ENCODE measurements at places on chromosomes 13 and 19. TPM values are rescaled to one million over a fixed set of nuclear protein-coding genes. Genes with fewer than 3 reads are reported as not detected.

The TEX101 gene
- total RNA-seq: not detected

The ZSCAN1 gene
- 0.84 TPM for total RNA-seq

DNA sequence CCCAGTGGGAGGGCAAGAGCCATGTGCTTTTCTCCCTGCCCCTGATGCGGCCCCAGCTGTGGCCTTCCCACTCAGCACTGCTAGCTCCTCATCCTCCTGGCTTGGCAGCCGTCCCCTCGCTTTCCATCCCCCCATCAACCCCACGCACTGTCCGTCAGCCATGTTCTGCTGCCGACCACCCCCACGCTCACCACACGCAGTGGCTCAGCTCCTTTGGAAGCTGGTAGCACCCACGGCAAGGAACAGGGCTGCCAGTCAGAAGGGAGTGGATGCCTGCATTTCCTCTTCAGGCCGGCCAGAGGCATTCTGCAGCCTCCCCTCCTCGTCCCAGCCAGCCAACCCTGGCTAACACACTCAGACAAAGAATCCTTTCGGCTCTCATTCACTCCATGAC lies 6.3 kb downstream of the CALM3 start:
- DNase-seq: peak; percentile 26
- H3K27me3 ChIP-seq: no peaks in the 10 kb centered on the region
- no peak overlapping the region for H3K4me3 ChIP-seq
- peaks cover 56% of the 10 kb centered on the region for H3K36me3 ChIP-seq

GRCh38 chr13:80475718-80476117 lies 134.8 kb upstream of the SPRY2 start:
- H3K4me1 ChIP-seq: no peaks in the 10 kb centered on the region
- H3K4me3 ChIP-seq: no peak overlapping the region
- DNase-seq: no peak
- H3K36me3 ChIP-seq: no peaks in the 10 kb centered on the region
- no peak overlapping the region for H3K27ac ChIP-seq

The LGALS7B gene
- total RNA-seq: not detected

The DDX49 gene
- 28.8 TPM for total RNA-seq

DNA sequence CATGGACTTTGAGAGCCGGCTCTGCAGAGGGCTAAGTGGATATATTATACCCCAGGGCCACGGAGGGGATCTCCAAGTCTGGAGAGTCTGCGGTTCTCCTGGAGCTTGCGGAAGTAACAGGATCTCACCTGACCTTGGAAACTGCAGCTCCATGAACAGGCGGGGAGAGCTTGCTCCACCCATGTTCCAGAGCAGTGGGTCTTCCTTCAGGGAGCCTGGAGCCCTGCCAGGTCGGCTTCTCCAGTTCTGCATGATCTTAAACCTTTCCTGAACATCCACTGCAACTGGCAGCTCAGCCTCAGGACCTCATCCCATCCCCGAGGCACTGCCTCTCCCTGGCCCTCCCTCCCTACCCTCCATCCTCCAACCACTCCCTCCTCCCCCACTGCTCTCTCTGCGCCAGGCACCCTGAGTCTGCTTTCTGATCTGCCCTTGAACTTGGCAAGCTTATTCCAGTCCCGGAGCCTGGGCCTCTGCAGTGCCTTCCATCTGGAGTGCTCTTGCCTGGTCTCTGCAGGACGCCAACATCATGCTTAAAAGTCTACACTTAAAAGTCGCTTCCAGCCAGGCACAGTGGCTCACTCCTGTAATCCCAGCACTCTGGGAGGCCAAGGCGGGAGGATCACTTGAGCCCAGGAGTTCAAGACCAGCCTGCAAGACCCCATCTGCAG lies 13.2 kb downstream of the ATCAY start:
- no peaks in the 10 kb centered on the region for H3K27me3 ChIP-seq
- H3K36me3 ChIP-seq: no peaks in the 10 kb centered on the region
- H3K4me3 ChIP-seq: no peak overlapping the region

- DNase-seq: peak; percentile 15
- H3K27me3 ChIP-seq: no peaks in the 10 kb centered on the region
- H3K27ac ChIP-seq: no peak overlapping the region
These were observed 31.6 kb upstream of the C1QTNF9 start for GRCh38 chr13:24277761-24278160.

- H3K4me3 ChIP-seq: no peak overlapping the region
- no peaks in the 10 kb centered on the region for H3K4me1 ChIP-seq
- peak; percentile 67 for DNase-seq
- H3K27me3 ChIP-seq: no peaks in the 10 kb centered on the region
- H3K27ac ChIP-seq: no peak overlapping the region
- H3K36me3 ChIP-seq: no peaks in the 10 kb centered on the region
These were observed 185.3 kb upstream of the MIR17HG start for GRCh38 chr13:91162180-91162579.

The IGSF23 gene
- not detected for total RNA-seq

DNA sequence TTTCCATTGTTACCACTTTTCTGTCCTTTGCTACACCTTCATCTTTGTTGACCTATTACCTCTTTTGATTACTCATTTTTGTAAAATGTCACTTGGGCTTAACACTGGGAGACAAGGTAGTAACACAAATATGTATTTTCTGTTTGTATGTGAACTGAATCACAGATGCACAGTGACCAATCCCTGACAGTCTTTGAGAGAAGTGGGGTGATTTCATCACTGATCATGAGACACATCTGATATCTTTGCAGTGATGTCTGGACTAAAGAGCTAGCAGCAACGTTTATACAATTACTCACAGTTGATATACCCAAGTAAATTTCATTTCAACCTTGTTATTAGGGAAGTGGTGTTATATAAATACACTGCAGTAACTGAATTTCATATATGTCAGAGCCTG lies 1397.4 kb upstream of the SPRY2 start:
- no peak overlapping the region for H3K4me3 ChIP-seq
- H3K36me3 ChIP-seq: peaks cover 16% of the 10 kb centered on the region
- no peak for DNase-seq

- no peak overlapping the region for H3K27ac ChIP-seq
- no peaks in the 10 kb centered on the region for H3K4me1 ChIP-seq
These were observed 303.4 kb downstream of the GPC6 start for GRCh38 chr13:93529961-93530360.

The ZNF506 gene
- 9.3 TPM for total RNA-seq

The LILRB1 gene
- not detected for total RNA-seq

The ZNF43 gene
- total RNA-seq: 69.6 TPM

DNA sequence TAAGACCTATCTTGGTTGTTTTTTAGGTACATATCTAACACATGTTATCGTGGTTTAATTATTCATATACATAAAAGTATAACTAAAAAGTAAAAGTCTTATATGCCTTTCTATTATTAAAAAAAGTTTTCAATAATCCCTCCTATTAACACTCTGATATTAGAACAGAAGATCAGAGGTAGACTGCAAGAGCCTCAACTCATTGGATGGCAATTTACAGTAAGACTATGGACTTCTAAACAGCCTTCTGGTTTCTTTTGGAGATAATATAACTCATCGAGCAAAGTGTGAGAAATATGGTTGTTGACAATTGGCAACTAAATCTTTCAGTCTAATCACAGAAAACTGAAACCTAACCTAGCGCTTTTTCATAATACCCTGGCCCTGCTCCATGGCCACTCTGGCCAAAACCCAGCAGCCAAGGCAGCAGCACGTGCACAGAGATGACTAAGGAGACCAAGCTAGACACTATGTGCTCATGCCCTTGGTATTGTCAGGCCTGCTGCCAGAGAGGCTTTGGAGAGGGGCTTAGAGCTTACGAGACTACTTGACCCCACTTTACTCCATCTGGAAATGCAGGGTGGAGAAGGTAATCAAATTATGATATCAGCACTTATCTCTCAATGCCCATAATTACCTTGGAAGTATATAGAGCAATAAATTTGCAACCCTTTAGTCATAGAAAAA lies 40.6 kb upstream of the EEF1AKMT1 start:
- H3K4me1 ChIP-seq: peaks cover 5% of the 10 kb centered on the region
- H3K27me3 ChIP-seq: no peaks in the 10 kb centered on the region
- peaks cover 34% of the 10 kb centered on the region for H3K36me3 ChIP-seq
- H3K27ac ChIP-seq: no peak overlapping the region
- no peak overlapping the region for H3K4me3 ChIP-seq

DNA sequence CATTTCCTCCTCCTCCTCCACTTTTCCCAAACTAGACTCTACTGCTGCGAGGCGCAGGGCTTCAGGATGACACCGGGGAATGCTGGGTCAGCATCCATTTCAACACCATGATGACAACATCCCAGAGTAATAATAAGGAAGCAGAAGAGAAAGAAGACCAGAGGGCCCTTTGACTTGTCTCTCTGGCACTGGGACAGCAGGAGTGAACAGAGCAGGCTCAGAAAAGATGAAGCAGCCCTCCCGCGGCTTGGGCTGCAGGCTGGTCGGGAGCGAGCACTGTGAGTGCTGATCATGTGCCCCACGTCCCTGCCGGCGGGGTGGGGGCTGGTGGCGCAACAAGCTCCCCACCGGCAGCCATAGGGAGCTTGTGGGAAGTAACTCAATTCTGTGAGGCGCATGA lies 30.5 kb downstream of the RANBP3 start:
- peaks cover 24% of the 10 kb centered on the region for H3K4me1 ChIP-seq
- no peaks in the 10 kb centered on the region for H3K27me3 ChIP-seq
- H3K27ac ChIP-seq: no peak overlapping the region
- DNase-seq: no peak

- no peaks in the 10 kb centered on the region for H3K27me3 ChIP-seq
- H3K4me3 ChIP-seq: no peak overlapping the region
- H3K4me1 ChIP-seq: no peaks in the 10 kb centered on the region
- H3K27ac ChIP-seq: no peak overlapping the region
These were observed 52.2 kb upstream of the RANBP3 start for GRCh38 chr19:6030214-6030507.

GRCh38 chr19:18660051-18660910 lies 23.2 kb upstream of the CRTC1 start:
- no peaks in the 10 kb centered on the region for H3K27me3 ChIP-seq
- no peaks in the 10 kb centered on the region for H3K36me3 ChIP-seq
- H3K4me1 ChIP-seq: no peaks in the 10 kb centered on the region
- H3K4me3 ChIP-seq: no peak overlapping the region

DNA sequence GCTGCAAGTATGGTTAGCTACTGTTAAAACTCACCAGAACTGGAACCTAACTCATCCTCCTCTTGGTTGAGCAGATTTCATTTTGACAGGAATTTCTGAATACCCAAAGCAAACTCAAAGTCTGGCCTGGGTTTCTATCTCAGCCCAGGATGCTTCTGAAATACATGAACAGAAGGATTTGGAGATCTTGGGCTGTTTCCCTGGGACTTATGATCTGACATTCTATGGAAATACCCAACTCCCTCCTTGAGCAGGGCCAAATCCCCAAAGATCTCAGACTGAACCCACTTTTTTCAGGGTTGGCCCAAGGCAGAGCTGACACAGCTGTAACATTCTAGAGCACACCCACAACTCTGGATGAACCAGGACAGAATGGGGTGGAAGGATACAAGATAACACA lies 1.1 kb upstream of the ITM2B start:
- H3K4me3 ChIP-seq: no peak overlapping the region
- H3K27me3 ChIP-seq: peaks cover 16% of the 10 kb centered on the region
- H3K27ac ChIP-seq: no peak overlapping the region

GRCh38 chr13:24223341-24224231 lies 63.1 kb downstream of the SPATA13 start:
- no peak overlapping the region for H3K27ac ChIP-seq
- H3K4me1 ChIP-seq: no peaks in the 10 kb centered on the region
- DNase-seq: no peak
- H3K27me3 ChIP-seq: no peaks in the 10 kb centered on the region
- no peak overlapping the region for H3K4me3 ChIP-seq
